ENCODE measurements at places on chromosomes 3 and 15. TPM values are rescaled to one million over a fixed set of nuclear protein-coding genes. Genes with fewer than 3 reads are reported as not detected.

DNA sequence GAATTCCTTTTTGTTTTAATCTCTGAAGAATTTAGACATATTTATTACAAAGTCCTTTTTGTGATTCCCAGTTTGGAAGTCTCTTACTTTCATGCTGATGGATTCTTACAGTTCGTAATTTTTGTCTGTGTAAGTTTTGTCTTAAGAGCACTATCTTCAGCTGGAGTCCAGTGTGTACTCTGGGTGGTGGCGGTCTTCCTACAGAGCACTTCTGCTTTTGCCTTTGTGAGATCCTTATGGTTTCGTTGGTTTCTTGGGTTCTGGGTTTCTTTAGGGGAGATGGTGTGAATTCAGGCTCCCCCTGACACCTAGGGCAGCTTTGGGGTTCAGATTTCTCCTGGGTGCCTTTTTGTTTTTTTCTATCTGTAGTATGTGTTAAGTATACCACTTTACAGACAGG, 45.3 kb downstream of the PLS1 start:
- H3K4me3 ChIP-seq = no peak overlapping the region
- no peak overlapping the region for H3K27ac ChIP-seq
- H3K36me3 ChIP-seq = no peaks in the 10 kb centered on the region
- no peaks in the 10 kb centered on the region for H3K4me1 ChIP-seq

DNA sequence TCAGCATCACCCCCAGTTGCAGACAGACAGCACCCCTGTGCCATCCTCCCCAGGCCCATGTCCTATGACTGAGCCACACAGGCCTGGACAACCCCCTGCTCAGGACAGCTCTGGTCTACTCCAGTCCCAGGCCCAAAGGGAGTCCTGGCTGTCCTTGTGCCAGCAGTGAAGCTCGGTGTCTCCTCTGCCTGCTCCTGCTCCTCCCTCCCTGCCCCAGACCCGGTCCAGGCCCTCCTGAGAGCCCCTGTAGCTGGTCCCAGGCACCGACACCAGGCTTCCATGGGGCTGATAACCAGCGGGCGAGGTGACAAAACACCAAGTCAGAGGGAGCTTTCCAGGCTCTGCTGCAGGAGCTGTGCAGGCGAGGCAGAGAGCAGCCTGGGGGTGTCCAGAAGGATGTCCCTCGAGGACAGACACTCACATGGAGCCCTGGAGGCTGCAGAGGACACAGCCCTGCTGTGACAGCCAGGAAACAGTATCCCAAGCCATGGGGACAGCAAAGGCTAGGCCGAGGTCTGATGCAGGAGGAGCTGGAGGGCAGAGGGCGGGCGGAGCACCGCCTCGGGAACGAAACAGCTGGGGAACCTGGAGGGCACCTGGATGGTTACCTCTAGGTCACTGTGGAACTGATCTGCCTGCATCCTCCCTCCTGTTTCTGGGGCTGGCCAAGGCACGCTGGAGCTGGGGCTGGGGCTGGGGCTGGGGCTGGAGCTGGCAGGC, 103.8 kb upstream of the PRR20G start:
- H3K36me3 ChIP-seq = no peaks in the 10 kb centered on the region
- peak; percentile 13 for DNase-seq
- no peak overlapping the region for H3K4me3 ChIP-seq

DNA sequence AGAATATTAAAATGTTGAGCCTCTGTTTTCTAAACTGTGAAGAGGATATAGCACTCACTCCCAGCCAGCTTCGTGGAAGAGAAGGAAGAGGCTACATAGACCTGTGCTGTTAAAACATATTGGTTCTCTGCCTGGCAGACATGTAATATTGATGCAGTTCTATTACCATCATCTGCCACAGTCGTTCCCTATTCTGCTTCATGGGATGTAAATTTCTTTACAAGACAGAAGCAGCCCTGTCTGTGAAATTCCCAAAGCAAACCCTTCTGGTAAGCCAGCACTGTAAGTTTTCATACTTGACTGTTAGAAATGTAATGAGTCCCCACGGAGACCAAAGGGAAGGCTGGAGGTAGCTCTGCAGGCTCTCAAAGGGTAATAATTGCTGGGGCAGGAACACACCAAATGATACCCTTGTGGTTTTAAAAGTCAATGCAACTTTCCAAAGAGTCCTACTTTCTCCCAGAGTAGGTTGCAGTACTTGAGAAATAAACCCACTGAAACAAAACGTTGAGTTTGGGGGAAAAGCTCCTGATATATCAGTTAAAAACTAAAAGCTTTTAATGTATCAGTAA, 129.9 kb upstream of the HES1 start:
- peaks cover 11% of the 10 kb centered on the region for H3K4me1 ChIP-seq
- no peak for DNase-seq
- no peak overlapping the region for H3K4me3 ChIP-seq

DNA sequence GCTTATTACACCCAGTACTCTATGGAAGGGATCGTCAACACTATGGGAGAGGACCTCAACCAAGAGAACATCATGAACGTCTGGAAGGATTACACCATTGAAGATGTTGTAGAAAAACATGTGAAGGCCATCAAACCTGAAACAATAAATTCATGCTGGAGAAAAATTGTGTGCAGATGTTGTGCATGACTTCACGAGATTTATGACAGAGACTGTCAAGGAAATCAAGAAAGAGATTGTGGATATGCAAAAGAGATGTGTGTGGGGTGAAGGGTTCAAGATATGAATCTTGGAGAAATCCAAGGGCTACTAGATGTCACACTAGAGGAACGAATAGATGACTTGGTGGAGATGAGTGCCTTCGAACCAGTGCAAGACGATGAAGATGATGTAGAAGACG, 3.5 kb upstream of the PARP16 start:
- no peaks in the 10 kb centered on the region for H3K36me3 ChIP-seq
- no peaks in the 10 kb centered on the region for H3K27me3 ChIP-seq
- peaks cover 4% of the 10 kb centered on the region for H3K4me1 ChIP-seq
- H3K27ac ChIP-seq = no peak overlapping the region
- H3K4me3 ChIP-seq = no peak overlapping the region

DNA sequence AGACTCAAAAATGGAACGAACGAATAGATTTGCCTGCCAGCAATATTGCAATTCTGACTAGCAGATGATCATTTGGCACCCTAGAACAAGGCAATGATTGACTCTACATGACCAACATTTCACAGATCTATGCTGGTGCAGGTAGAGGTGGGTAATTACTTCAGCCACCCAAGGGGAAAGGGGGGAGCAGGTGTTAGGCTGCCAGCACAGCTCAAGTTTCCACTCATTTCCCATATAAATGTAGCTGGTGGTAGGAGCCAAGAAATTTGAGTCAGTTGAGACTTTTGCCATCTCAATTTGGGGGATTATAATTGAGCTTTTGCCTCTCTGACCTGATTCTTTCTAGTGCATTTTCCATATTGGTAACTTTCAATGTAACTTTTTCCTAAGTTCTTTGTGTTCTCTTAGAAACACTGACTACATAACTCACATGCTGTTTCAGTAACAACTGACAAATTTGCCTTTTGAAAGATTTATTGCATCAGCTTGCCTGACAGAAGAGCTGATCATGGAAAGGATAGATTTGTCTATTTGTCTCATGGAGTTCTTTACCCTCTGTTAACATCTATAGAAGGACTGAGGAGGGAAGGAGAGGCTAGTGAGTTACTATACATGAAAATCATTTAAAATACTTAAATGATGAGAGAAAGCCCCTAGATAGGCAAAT, 902.5 kb downstream of the ZPLD1 start:
- no peaks in the 10 kb centered on the region for H3K36me3 ChIP-seq
- H3K4me3 ChIP-seq = no peak overlapping the region
- DNase-seq = no peak
- H3K27ac ChIP-seq = no peak overlapping the region
- H3K27me3 ChIP-seq = no peaks in the 10 kb centered on the region

GRCh38 chr15:47552978-47553608, 164.2 kb upstream of the SEMA6D start:
- no peak for DNase-seq
- no peaks in the 10 kb centered on the region for H3K27me3 ChIP-seq
- H3K4me1 ChIP-seq = no peaks in the 10 kb centered on the region
- no peaks in the 10 kb centered on the region for H3K36me3 ChIP-seq
- H3K27ac ChIP-seq = no peak overlapping the region

GRCh38 chr3:17136136-17136721, 251.5 kb downstream of the PLCL2 start:
- H3K27me3 ChIP-seq = no peaks in the 10 kb centered on the region
- H3K4me3 ChIP-seq = no peak overlapping the region
- peak; percentile 66 for DNase-seq
- no peaks in the 10 kb centered on the region for H3K36me3 ChIP-seq
- no peak overlapping the region for H3K27ac ChIP-seq

- no peaks in the 10 kb centered on the region for H3K36me3 ChIP-seq
- DNase-seq = no peak
- H3K27me3 ChIP-seq = no peaks in the 10 kb centered on the region
- H3K27ac ChIP-seq = no peak overlapping the region
Observed at GRCh38 chr3:156620260-156620659, 54.1 kb upstream of the TIPARP start.

DNA sequence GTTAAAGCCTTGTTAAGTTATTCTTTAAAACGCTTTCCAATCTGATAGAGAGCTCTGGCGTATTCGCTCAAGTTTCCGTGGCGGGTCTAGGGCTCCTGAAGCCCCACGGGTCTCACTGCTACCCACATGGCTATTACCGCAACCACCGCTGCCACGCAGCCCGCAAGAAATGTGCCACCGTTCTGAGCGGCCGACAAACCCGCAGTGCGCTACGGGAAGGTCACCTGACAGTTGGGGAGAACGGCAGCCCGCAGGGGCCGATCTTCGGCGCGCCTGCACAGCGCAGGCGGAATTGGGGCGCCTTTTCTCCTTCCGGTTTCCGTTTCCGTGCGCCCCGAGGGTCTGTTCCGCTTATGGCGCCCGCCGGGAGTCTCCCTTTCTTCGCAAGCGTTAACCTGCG, 76.6 kb upstream of the SNRPN start:
- no peaks in the 10 kb centered on the region for H3K27me3 ChIP-seq
- H3K36me3 ChIP-seq = no peaks in the 10 kb centered on the region
- no peak for DNase-seq
- H3K4me3 ChIP-seq = peak overlapping the region; percentile 24

Gene DPP8
- total RNA-seq = 34.5 TPM

Gene SPINK8
- not detected for total RNA-seq
